ENCODE measurements at places on chromosomes 6 and 20.

DNA sequence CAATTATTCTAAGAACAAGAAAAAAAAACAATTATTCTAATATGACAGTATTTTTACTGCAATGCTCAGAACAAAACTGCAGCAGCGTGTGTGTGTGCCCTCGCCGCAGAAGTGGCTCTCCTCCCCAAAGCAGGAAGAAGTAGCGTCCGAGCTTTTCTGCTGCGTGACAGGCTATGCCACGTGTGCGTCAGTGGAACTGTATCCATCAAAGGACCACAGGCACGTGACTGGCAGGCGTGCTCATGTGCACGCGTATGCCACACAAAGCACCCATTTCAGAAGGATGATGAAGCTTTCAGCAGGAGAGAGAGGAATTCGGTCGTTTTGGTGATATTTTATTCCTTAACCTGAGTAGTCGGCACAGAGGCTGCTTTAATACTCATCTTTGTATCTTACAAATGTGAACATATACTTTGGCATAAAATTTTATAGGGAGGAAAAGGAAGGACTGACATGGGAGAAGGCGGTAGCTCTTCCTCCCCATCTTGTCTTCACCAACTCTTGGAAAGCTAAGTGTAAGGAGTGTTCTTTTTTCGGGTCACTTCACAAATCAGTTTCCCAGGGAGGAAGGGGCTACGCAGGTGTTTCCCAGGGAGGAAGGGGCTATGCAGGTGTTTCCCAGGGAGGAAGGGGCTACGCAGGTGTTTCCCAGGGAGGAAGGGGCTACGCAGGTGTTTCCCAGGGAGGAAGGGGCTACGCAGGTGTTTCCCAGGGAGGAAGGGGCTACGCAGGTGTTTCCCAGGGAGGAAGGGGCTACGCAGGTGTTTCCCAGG is 3.4 kb downstream of the TCFL5 start:
- DNase-seq, result no peak

GRCh38 chr20:45612314-45612713 is 17.2 kb upstream of the WFDC10A start:
- DNase-seq, result no peak

DNA sequence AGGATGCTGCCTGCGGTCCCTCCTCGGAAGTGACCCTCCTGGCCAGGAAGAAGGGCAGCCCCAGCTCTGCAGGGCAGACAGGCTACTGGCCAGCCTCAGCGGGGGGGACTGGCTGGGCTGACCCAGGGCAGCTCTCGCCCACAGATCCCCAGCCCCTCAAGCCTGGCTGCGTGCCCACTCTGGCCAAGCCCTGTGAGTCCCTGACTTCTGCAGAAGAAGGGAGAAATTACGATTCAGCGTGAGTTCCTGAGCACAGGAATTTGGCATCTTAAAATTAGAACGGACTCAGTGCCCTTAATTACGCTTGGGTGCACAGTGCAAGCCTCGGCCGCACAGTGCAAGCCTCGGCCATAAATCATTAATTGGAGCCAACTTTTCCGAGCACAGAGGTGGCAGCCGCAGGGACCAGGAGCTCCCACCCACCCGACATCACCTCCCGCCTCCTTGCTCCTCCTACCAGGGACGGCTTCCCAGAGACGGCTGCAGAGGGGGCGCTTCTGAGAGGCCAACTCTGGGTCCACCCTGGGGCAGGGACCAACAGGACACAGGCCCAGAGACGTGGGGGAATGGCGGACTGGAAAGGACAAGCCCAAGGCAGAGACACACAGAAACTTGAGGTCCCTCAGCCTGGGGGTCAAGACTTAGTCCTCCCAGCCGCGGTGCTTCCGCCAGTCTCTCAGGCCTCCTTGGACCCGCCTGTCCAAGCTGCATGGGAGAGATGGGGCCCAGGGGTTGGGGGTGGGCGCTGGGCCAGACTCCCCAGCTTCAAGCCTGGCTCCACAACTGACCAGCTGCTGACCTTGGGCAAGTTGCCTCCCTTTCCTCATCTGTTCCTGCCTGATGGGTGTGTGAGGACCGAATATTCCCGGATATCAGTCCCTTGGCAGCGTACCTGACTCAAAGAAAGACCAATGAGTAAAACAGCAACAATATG is 165.4 kb downstream of the TAF4 start:
- no peak for DNase-seq

DNA sequence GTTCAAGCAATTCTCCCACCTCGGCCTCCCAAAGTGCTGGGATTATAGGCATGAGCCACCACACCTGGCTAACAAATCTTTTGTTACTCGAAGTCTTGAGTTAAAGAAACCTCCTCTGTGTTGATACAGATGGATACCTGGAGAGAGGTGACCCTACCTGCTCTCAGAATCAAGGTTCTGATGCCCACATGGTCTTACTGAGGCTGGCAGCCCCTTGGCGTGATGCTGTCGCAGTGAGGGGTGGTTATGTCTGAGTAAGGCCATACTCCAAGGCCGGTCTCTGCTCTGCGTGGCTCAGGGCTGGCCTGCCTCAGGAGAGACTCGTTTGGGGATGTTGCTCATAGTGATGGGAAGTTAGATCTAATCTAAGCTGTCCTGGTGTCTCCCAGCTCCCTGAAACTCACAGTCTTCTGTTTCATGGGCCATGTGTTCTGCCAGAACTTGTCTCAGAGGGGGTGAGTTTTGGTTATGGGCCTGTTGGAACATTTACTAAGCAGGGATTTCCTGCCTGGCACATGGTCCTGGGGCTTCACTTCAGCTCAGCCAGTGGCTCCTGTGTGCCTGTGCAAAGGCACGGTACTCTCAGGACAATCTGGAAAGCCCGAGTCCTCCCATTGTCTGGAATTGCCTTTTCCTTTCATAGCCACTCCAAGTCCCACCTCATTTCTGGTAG is 17.5 kb upstream of the TRAF3IP2 start:
- DNase-seq, result no peak

DNA sequence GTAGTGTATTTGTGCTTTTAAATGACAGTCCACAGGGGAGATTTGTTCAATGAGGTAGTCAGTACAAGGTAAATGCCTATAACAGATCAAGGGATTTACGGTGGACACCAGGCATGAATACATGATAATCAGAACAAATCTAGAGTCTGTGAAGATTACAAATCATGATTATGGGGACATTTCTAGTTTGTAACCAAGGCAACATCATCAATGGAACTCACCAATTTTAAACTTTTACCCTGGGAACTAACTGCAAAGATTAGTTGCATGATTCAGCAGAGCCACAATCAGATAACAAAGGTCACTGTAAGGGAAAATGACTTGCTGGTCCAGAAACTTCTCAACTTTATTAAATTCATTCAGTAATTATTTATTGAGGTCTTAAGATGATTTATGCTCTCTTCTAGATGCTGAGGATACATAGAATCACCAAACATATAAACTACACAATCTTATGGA is at the start of gene CRISP1:
CRISP1 (minus strand) TSS at position 51 of the 459 bp plus-strand sequence. CDS start 9,135 bp downstream, outside the sequence.
- DNase-seq, result no peak

- no peak for DNase-seq
Measured at GRCh38 chr6:20998748-20999448, 464.6 kb downstream of the CDKAL1 start.

GRCh38 chr6:53464483-53464882 is 80.4 kb downstream of the GCLC start:
- no peak for DNase-seq

- no peak for DNase-seq
Measured at GRCh38 chr6:53673162-53673727, 7.7 kb upstream of the KLHL31 start.

DNA sequence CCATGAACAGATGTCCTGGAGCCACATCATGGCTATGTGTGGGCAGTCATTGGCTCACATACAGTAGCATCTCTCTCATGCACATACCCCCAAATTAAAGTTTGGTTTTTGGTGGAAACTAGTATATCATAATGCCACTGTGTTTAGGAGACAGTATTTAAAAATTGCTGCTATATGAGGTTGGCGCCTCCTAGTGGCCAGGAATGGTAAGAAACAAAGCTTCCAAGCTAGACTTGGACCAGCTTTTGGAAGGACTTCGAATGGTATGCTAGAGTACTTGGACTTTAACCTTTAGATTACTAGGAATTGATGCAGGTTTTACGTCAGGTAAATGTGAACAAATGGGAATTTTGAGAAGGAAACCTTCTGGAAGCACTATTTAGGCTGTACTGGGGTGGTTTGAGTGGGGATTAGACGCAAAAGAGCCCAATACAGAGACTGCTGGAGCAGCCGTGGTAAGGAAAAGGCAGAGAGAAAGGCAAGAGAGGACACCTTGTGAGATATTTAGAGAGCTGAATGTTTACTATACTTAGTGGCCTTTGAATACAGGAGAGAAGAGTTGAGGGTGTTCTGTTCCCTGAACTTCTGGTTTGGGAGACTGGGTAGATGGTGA is 23.8 kb downstream of the PRSS35 start:
- DNase-seq, result peak; percentile 14

- DNase-seq, result no peak
Measured at GRCh38 chr20:10402938-10403608, 30.9 kb downstream of the MKKS start.

GRCh38 chr20:6732001-6732447 is 35.5 kb upstream of the BMP2 start:
- no peak for DNase-seq

GRCh38 chr6:255041-255750 is 37.1 kb upstream of the DUSP22 start:
- no peak for DNase-seq

DNA sequence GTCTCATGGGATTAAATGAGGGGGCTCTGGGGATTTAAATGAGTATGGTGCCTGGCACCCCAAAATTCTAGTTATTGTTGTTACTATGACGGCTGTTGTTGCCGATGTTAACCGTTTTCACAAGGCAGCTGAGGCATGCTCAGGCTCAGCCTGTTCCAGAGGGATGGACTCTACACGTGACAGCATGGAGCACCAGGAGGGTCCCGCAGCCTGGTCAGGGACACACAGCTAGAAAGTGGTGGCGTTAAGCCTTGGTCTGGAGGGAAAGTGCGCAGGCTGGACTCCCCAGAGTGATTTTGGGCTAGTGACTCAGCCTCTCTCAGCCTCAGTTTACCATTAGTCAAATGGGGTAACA is 7.0 kb downstream of the FAM110A start:
- DNase-seq, result no peak

DNA sequence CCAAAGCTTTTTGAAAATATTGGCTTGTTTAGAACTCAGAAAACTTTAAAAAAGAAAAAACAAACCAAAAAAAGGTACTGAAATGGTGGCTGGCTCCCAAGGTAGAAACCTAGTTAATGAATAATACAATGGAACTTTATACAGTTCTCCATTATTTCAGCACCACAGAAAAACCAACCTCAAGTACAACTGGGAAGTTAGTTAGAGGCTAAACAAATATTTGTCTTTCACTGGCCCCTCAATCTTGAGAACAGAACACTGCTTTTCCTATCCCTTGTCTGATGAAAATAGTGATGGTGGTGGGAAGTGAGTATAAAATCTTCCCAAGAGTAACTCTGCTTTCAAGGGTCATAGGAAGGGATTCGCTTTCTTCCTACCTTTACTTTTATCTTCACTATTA is 126.5 kb downstream of the REV3L start:
- no peak for DNase-seq

GRCh38 chr20:43186312-43186711 is 3.4 kb downstream of the PTPRT start:
- no peak for DNase-seq

DNA sequence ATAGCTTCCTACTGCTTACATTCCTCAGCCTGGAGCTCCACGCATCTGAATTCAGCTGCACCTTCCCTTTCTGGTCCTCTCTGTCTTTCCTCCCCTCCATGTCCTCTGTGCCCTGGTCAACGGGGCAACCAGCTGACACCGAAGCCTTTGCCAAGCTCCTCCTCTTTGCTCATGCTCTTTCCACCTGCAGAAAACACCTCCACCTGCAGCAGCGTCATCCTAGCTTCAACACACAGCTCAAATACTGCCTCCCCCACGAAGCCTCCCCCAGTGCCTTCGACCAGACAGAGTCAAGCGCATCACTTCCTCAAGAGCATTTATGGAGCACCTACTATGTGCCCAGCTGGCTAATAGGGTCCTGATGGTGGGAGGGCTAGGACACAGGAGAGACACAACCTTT is 9.2 kb downstream of the CDH22 start:
- no peak for DNase-seq

GRCh38 chr20:33549229-33549999 is 59.5 kb downstream of the CBFA2T2 start:
- no peak for DNase-seq

DNA sequence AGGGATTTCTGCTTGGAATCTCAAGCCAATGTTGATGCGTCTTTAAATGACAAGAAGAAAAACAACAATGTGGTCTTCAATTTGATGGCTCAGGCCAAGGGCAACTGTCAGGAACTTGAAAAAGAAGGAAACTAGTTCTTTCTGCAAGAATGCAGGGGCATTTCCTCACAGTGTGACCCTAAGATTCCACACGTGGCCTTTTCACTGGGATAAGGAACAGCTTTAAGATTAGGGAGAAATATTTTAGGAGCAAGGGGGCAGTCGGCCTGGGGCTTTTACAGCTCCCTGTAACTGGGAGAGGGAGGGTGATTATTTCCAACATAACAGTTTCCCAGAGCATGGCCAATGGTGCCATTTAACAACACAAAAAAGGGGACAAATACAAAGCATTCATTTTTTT is 39.4 kb upstream of the MRPS10 start:
- DNase-seq, result no peak

GRCh38 chr20:50274570-50275430 is 84.2 kb downstream of the CEBPB start:
- no peak for DNase-seq

GRCh38 chr20:11719153-11719552 is 198.5 kb upstream of the BTBD3 start:
- DNase-seq, result no peak

- no peak for DNase-seq
Measured at GRCh38 chr6:91659891-91660290, 1073.0 kb upstream of the MAP3K7 start.

GRCh38 chr6:68677058-68677457 is 42.0 kb downstream of the ADGRB3 start:
- no peak for DNase-seq

DNA sequence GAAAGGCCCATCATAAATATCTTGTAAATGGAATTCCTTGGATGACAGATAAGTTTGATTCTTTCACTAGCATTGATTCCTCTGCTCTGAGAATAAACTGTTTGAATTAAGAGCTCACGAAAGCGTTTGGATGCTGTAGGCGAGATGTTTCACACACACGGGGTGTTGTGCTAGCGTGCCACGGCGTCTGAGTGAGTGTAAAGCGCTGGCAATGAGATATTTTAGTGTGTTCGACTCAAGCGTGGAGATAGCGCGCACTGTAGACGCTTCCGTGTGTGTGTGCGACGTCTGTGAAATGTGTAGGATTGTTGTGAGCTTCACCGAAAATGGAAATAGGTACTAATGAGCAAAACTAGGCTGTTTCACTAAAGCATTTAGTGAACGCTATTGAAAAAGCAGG is 29.4 kb upstream of the ADRM1 start:
- DNase-seq, result no peak

- DNase-seq, result no peak
Measured at GRCh38 chr6:78771586-78771985, 95.8 kb upstream of the IRAK1BP1 start.

DNA sequence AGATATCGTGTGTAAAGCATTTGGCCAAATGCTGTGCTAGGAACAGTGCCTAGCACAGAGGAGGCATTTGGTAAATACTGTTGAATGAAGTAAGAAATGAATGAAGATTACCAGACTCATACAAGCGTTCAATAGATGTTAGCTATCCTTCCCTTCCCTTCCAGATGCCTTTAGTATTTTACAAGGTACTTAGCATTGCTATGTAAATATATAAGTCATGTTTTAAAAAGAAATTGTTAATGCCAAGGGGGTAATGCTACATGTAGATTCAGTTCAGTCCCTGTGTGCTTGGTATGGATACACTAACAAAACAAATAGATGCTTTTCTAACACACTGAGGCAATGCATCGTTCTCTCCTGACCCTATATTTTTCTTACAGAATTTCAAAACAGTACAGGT is 407.2 kb downstream of the ADGRB3 start:
- no peak for DNase-seq

GRCh38 chr6:129031051-129031599 is 148.2 kb downstream of the LAMA2 start:
- DNase-seq, result no peak

Measured in T-helper 2 cell treated with Interferon-gamma antibody and Interleukin-4, amounts not matched to agents 5 μg/mL and 100 μg/mL, for 36 hours (primary cell).